ENCODE measurements at places on chromosomes 3 and 15.

- DNase-seq: no peak
These were observed 259.2 kb upstream of the CCDC54 start for GRCh38 chr3:107117922-107118536.

DNA sequence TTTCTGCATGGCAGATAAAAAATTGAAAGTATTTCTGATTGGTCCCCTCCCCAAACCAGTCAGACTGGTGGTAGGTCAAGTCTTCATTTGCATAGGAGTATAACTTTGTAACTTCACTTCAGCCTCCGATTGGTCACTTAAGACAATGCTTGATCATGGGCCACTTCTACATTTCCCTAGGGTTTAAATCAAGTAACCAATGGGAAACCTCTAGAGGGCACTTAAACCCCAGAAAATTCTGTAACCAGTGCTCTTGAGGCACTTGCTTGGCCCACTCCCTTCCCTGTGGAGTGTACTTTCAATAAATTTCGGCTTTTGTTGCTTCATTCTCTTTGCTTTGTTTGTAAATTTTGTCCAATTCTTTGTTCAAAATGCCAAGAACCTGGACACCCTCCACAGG, 225.5 kb downstream of the ARPP21 start:
- DNase-seq: no peak

DNA sequence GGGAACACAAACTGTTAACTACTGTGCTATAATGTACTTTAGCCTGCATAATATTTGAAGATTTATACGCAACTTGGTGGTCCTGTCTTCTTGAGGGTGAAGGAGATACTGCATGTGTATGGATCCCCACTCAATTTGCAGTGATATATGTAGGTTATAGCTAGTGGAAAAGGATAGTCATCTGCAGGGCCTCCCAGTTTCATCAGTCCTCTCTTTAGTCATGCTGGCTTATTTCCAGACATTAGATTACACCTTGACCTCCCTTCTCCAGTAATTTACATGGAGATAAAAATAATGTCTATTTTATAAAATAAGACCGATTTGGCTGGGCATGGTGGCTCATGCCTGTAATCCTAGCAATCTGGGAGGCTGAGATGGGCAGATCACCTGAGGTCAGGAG, 3.7 kb downstream of the NR1D2 start:
- DNase-seq: no peak

DNA sequence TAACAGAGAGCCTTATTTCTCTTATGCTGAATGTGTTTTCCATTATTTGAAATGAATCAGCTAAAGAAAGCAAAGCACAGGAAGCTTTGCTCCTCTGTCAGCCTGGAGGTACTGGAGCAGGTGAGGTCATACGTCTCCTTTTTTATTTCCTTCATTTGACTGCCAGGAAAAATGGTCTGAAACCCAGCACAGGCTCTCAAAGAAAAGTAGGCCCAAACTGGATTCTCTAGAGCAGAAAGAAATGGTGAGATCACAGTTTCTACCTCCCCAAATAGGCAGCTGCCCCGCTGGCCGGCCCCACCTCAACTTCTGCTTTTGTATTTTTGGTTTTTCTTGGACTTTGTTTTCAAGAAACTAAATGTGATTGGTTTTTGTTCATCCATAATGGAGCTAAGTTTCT, 95.1 kb downstream of the RPL39L start:
- DNase-seq: no peak

GRCh38 chr3:46671541-46672348, 21.7 kb downstream of the ALS2CL start:
- DNase-seq: peak; percentile 1

All from D721Med (cell line).